Hematopoietic multipotent progenitor cell (in vitro differentiated cells): ENCODE measurements at places on chromosomes 2 and 18.

DNA sequence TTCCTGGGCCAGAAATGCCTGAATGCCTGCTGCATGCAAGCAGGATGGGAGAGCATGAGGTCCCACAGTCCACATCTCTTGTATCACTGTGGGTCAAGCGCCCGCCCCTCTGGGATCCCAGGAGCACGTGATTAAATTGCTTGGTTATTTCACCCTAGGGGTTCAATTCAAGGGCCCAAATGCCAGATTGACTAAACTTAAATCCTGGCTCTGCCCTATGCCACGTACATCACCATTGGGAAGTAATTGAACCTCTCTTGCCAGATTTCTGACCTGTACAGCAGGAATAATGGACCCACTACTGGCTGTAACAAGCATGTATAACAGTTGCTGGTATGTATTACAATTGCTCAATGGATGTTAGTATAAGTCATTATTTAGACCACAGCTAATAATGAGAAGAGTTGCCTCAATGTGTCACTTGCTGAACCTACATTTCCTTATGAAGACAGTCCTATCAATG lies 19.9 kb downstream of the FHL2 start:
- no peak for DNase-seq

DNA sequence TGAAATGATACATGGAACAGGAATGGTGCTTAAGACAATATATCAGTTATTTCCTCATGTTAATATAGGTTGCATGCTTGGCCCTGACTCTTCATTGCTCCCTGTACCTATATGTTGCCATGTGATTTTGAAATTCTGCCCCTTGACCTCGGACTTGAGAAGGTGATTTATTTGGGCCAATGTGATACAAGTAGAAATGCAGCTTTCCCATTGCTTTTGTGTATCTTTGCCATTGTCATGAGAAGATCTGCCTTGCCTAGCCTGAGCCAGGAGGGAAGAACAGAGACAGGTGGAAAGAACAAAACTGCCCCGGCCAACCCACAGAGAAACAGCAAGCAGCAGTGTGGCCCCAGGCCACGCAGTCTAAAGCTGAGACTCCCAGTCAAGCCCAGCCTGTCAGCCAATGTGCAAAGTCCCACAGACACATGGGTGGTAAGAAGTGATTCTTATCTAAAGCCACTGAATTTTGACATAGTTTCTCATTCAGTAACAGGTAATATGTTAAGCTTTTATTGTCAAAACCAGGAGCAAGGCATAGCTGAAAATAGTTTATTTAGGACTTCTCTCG lies 245.7 kb upstream of the RND3 start:
- no peak for DNase-seq

- DNase-seq = no peak
These were observed 66.3 kb upstream of the GLI2 start for GRCh38 chr2:120669121-120669952.

DNA sequence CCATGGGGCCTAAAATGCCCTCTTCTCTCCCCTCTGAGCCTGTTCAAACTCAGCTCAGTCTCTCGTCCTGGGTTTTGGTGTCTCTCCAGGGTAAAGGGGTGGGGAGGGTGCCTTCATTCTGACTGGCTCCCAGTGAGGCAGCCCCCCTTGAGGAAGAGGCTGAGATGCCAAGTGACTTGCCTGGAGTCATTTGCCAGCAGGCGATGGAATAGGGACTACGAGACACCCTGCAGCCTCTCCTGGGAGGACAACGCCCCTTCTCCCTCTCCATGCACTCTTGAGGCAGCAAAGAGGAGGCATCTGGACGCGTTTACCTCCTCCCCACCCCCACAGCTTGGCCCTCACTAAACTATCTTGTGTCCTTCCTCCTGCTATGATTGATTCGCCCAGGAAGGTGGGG lies 760 bp upstream of the STON1 start:
- DNase-seq = no peak

DNA sequence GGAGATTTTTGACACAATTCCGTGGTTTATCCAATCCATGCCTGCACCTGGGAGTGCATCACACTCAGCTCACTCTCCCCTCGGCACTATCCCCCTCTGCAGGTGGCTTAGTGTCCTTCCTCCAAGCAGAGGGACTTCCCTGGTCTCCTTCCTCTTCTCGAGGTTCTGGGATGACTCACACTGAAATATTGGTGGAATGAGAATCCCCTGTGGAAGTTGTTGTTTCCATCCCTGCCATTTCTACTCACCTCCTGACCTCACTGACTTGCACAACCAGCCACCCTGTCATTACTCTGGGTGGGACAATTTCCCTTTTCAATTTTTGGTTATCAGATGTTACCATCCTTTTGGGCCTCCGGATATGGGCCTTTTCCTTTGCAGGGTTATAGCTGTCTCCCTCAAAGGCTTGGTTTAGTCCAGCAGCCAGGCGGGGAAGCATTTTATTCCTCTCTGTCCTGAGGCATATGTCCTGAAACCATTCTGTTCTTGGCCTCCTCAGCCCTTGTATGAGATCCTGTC lies 59.9 kb downstream of the PTPRM start:
- DNase-seq = no peak

GRCh38 chr2:30267161-30267975 lies 36.0 kb downstream of the LBH start:
- DNase-seq = no peak

- no peak for DNase-seq
These were observed 154.0 kb downstream of the INHBB start for GRCh38 chr2:120499784-120500495.

- no peak for DNase-seq
These were observed 71.1 kb upstream of the FMNL2 start for GRCh38 chr2:152263911-152264310.
